ENCODE measurements at places on chromosomes 11 and 22. TPM values are rescaled to one million over a fixed set of nuclear protein-coding genes. Genes with fewer than 3 reads are reported as not detected.

Gene C11orf87
- total RNA-seq = not detected

Gene TBX10
- not detected for total RNA-seq

Gene OR5M8
- not detected for total RNA-seq

Gene OR8A1
- not detected for total RNA-seq

Gene PANX3
- total RNA-seq = not detected

Gene OR8G1
- not detected for total RNA-seq

Gene DAGLA
- total RNA-seq = 12.2 TPM

Gene LARGE2
- total RNA-seq = 20.2 TPM

Gene SMIM35
- 0.09 TPM for total RNA-seq

Gene SCGB1D2
- total RNA-seq = 40.5 TPM

Gene OR2AT4
- total RNA-seq = not detected

Gene CHST1
- 0.32 TPM for total RNA-seq

Gene CD248
- total RNA-seq = 7.3 TPM

Gene TIMP3
- total RNA-seq = 148 TPM

Gene LTO1
- 14.9 TPM for total RNA-seq

Gene MRPL16
- total RNA-seq = 97.6 TPM

Gene ENTHD1
- total RNA-seq = 5.1 TPM

Gene CAVIN3
- total RNA-seq = 46.1 TPM

All from prostate gland (tissue), 2 donors.